Neural progenitor cell (in vitro differentiated cells): ENCODE measurements at places on chromosomes 16 and 17. TPM values are rescaled to one million over a fixed set of nuclear protein-coding genes. Genes with fewer than 3 reads are reported as not detected.

- no peak for DNase-seq
These were observed 1.4 kb downstream of the MPG start for GRCh38 chr16:79151-80054.

DNA sequence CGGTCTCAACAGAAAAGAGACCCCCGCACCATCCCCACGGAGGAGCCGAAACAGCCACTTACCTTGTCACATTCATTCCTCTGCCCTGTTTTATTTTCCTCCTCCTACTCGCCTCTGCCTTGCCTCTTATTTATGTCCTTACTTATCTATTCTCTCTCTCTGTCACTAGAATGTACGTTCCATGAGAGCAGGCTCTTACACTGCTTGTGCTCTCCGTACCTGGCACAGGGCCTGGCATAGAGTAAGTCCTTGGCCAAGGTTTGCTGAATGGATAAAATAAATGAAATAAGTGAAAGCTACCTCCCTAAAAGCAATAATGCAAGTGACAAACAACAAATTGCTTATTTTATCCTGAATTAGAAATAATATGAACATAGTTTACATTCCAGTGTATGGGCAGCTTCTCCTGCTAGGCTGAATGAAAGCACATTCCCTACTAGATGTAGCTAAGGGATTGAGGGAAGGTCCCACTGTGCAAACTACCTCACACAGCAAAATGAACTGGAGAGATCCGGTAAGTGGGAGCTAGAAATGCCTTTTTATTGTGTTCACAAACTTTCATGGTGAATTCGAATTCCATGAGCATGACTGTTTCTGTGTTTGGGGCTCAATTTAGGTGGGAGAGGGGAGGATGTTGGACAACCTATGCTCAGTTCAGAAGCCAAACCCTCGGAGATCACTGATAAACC lies 173.1 kb downstream of the PARN start:
- no peak for DNase-seq

- DNase-seq: no peak
These were observed 308.2 kb downstream of the XYLT1 start for GRCh38 chr16:17162560-17162959.

DNA sequence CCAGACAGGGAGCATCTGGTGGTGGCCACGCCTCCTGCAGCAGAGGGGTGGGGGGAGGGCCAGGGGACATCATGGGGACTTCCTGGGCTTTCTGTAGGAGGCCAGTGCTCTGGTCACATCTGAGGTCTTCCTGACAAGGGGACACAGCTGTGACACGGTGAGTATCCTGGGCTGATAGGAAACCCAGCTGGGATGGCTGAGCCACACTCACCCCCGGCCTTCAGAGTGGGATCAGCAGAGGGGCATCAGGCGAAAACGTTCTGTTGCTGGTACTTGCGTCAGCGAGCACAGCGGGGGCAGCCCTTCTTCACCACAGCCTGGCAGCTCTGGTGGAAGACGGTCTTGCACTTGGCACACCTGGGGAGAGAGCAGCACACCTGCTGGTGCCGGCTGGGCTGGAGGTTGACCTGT lies 122.9 kb upstream of the SMURF2 start:
- no peak for DNase-seq

DNA sequence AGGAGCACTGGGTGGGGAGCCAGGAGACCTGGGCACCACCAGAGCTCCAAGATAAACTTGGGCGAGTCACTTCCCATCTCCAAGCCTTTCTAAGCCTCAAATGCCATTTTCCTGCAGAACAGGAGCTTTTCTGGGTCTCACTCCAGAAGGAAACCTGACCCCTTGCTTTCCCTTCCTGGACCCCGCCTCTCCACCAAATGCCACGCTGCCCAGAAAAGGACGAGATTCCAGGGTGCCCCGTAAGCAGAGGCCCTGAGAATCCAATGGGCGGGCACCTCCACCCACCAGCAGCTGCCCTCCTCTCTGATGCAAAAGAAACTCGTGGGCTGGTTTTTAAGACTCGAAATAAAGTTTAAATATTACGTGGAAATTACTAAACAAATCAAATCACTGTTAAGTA lies 31.3 kb downstream of the ZNF423 start:
- DNase-seq: no peak

DNA sequence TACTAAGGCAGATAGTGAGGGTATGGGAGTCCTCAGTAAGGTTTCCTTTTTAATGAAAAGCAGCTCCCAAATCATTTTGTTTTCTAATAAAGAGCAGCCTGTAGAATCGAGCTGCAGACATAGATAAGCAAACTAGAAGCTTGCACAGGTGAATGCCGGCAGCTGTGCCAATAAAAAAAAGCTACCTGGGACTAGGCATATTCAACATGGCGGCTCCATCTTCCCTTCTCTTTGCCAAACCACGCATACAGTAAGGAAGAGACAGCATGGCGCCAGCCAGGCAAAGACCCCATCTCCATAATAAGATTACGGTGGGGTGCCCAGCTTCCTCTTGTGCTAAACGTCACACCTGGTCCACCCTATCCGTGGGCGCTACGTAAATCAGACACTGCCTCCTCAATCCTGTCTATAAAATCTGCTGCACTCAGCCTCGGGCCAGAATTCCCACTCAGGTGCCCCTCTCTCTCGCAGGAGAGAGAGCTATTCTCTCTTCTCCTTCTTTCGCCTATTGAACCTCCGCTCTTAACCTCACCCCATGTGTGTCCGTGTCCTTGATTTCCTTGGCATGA lies 92.7 kb upstream of the FA2H start:
- DNase-seq: no peak

GRCh38 chr17:80455784-80456183 lies 20.6 kb downstream of the NPTX1 start:
- peak; percentile 30 for DNase-seq

GRCh38 chr17:76889323-76889722 lies 21.1 kb downstream of the MGAT5B start:
- no peak for DNase-seq

- DNase-seq: no peak
These were observed 16.8 kb downstream of the TCF25 start for GRCh38 chr16:89890200-89890599.

DNA sequence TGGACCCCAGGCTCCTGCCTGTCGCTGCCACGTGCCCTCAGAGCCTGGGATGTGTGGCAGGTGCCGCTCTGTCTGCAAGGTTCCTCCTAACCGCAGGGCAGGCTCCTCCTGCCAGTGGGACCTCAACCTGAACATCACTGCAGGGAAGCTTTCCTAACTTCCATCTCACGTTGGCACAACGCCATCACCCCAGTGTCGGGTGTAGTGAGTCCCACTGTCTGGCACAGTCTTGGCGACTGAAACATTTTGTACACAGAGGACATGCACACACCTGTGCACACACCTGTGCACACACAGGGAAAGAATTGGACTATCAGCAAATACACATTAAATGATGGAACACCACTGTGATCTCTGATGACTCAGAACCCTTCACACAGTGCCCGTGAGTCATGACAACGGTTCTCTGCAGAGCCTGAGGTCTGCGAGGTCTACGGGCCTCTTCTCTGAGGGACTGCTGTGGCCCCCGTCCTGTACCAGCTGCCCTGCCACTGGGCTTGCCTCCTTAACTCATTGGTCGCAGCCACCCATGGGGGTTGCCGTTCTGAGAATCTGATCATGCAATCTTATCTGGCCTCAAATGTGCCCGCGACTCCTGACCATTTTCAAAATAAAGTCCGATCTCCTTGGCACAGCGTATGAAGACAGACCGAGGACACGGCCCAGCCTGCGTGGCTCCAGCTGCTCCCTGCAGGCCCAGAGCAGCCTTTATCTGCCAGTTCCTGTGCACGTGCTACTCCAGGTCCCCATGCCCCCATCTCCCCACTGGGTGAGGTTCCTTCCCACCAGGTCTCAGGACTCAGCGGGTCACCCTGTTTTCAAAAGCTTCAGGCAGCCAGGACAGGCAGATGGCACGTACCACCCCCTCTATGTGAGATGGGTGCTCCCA lies 7.6 kb downstream of the CCDC57 start:
- DNase-seq: no peak

DNA sequence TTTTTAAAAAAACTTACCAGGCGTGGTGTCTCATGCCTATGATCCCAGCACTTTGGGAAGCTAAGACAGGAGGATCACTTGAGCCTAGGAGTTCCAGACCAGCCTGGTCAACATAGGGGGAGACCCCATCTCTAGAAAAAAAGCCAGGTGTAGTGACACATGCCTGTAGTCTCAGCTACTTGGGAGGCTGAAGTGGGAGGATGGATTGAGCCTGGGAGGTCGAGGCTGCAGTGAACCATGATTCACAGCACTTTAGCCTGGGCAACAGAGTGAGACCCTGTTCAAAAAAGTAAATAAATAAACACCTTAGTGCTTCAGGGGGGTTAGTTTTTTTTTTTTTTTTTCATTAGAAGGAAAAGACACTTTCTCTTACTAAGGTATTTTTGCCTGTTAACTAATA lies 58.9 kb upstream of the LRRC37A3 start:
- no peak for DNase-seq

HBA1 gene
- total RNA-seq: not detected in 2 replicates

ADAD2 gene
- total RNA-seq: not detected in 2 replicates

PPP1R27 gene
- total RNA-seq: 0.12 TPM in 1 of 2 replicates, not detected in the other

TMEM238L gene
- not detected in 2 replicates for total RNA-seq

FLYWCH2 gene
- 15.8 and 46.5 TPM in 2 replicates for total RNA-seq

MYH13 gene
- not detected in 2 replicates for total RNA-seq

VASN gene
- total RNA-seq: 3.1 and 7.5 TPM in 2 replicates
